ENCODE measurements at places on chromosomes 12 and 14. TPM values are rescaled to one million over a fixed set of nuclear protein-coding genes. Genes with fewer than 3 reads are reported as not detected.

The CLEC9A gene
- not detected for total RNA-seq

The MANSC4 gene
- total RNA-seq: not detected

The DNAH10 gene
- under 0.01 TPM for total RNA-seq

The THTPA gene
- 30.6 TPM for total RNA-seq

The ATL1 gene
- 10.2 TPM for total RNA-seq

All from sigmoid colon (tissue), 7 donors.